ENCODE measurements at places on chromosomes 5 and 9.
A peak's percentile ranks its signal among the peaks of the same experiment; 100 is the strongest.

- no peak for DNase-seq
Measured at GRCh38 chr5:160805376-160805775, 46.6 kb downstream of the ATP10B start.

- DNase-seq = no peak
Measured at GRCh38 chr5:664994-665360, 28.2 kb downstream of the TPPP start.

DNA sequence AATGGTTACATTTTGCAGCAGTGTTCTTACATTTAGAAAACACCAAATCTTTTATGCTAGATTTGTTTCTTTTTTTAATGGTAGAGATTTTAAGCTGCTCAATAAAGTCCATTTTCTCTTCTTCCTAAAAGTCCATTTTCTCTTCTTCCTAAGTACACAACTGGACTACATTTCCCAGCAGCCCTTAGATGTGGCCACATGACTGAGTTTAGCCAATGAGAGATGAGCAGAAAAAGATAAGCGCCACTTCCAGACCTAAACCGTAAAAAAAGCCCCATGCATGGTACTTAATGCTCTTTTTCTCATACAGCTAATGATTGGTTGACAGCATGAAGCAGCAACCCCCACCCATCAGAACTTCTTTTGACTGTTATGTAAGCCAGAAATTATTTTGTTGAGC, 206.7 kb downstream of the FAM114A2 start:
- peak; percentile 59 for DNase-seq

- no peak for DNase-seq
Measured at GRCh38 chr5:34900652-34901051, 14.7 kb downstream of the RAD1 start.

DNA sequence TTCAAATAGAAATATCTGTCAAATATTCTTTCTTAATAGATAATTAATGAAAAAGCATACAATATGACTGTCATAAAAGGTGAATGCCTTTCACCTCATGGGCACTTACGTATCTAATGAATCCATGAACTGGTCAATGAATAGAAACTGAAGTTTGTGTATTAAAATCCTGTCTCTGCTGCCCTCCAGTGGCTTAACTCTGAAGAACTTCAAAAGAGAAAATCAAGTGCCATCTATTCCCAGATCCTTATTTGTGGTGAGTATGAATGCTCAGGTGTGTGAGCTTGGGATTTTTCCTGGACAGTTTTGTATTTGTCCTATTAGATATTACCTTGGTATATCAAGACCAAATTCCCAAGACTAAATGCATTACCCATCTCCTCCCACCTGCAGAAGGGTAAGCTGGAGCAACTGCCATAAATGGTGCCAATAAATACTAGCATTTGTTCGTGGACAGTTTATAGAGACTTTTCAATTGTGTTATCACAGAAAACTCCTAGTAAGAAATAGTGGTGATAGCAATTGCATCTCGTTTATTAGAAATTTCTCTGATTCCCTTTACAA, 44.0 kb upstream of the SVEP1 start:
- DNase-seq = peak; percentile 75

DNA sequence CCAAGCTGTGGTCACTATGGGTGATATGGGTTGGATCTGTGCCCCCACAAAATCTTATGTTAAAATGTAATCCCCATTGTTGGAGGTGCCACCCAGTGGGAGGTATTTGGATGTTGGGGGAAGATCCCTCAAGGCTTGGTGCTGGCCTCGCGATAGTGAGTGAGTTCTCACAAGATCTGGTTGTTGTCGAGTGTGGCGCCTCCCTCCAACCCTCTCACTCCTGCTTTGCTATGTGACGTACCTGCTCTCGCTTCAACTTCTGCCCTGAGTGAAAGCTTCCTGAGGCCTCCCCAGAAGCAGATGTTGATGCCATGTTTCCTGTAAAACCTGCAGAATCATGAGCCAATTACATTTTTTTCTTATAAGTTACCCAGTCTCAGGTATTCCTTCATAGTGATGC, 35.5 kb downstream of the UGT3A2 start:
- no peak for DNase-seq

DNA sequence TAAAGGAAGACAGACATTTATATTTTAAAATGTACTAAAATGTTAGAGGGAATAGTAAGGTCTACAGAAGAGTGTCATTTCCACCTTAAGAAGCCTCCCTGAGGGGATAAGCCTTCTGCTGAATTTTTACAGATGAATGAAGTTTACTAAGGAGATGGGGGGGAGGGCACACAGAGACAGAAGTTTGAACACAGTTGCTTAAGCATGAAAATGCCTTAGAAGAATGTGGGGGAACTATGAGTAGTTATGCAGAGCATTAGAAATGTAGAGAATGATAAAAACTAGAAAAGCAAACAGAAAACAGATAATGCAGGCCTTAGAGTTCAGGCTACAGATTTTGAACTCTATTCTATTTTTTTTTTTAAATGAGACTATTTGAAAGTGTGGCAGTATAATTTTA, 232.2 kb upstream of the VLDLR start:
- DNase-seq = no peak

DNA sequence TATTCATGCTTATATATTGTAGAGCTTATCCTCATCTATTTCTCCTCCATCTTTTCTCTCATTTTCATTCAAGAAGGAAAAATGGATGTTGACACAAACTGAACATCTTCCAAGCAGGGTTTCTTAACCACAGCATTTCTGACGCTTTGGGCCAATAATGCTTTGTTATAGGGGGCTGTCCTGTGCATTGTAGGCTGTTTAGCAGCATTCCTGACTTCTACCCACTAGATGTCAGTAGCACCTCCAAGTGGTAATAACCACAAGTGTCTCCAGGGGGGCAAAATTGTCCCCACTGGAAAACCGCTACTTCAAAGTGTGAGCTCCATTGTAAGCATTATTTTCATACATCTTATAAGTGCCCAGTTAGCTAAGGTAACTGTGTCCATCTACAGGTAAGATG, 2.6 kb upstream of the TXNDC8 start:
- DNase-seq = peak; percentile 57

DNA sequence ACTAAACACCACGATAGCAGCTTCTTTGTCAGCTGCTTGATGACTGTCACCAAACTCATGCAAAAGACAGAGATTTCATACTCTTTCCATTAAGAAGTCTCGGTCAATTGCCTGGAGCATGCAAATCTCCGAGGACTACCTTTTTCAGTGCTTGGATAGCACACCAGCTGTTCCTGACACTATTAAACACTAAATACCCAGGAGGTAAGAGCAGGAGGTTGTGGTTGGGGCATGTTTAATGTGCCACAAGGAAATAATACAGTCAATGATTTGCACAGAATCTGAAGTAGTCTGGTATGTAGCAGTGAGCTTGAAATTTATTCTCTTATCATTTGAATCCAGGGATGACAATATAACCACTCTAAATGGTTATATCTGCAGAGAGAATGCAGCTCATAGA, 996.2 kb downstream of the CDH12 start:
- DNase-seq = no peak

- no peak for DNase-seq
Measured at GRCh38 chr5:15844253-15844652, 335.3 kb downstream of the MARCHF11 start.

GRCh38 chr9:86282979-86283535, 719 bp upstream of the ISCA1 start:
- DNase-seq = peak; percentile 89

DNA sequence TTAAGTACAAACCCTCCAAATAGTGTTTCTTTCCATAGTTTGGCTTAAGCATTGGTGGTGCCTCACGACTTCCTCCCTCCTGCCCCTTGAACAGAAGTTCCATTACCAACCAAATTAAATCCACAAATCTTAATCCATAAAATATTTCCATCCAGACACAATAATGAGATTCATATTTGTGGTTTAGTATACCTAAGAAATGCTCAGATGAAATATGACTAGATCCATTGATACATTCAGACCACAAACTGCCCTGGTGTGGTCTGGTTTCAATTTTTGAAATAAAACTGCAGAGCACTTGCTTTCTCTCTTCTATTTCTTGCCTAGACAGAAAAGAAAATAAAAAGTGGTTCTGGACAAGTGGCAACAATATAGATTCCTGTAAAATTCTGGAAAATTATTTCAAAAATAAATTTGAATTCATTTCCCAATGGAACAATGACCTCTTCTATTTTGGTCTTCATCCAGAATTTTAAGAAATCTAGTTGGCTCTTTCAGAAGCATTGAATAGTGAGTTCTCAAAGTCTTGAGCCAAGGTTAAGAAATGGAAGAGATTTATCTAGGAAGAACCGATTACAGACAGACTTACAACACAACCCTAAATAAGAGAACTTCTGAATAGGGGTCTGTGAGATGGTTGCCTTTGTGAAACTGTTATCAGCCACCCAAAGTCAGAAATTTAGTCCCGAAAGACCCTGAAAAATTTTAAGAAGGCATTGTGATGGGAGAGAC, 14.0 kb downstream of the TNC start:
- DNase-seq = no peak

DNA sequence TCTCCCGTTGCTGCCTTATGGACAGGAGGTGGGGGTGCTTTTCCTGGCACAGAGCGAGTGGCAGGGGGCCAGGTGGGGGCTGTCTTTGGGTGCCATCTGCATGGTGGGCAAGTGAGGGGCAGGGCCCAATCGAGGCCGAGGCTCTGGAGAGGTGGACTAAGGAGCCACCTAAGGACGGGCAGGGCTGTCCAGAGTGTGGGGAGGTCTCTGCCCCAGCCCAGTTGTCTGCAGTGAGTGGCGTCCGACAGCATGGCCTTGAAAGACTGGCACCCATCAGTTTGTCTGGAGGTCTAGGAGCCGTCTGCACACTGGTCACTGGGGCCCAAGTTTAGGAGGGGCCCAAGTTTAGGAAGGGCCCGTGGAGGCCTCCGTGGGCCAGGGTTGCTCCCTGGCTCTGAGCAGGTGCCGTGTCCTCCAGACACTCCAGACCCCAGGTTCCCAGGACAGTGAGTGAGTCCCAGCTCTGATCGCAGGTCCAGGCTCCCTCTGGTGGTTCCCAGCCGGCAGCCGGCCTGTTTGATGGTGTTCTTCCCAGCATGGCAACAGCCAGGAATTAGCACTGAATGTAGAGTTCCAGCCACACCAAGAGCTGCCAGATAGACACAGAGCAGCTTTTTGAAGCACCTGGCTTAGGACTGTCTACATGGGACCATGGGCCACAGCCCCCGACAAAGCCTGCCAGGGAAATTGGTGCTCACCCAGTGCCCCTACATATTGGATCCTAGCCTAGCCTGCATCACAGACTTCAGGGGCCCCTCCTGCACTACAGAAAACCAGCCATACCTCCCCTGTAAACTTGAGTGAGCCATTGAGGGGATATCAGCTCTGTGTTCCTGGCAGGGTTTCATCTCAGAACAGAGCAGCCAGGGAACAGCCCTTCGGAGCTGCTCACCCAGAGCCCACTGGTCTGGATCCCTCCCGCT, 120.9 kb downstream of the WNK2 start:
- DNase-seq = peak; percentile 52

DNA sequence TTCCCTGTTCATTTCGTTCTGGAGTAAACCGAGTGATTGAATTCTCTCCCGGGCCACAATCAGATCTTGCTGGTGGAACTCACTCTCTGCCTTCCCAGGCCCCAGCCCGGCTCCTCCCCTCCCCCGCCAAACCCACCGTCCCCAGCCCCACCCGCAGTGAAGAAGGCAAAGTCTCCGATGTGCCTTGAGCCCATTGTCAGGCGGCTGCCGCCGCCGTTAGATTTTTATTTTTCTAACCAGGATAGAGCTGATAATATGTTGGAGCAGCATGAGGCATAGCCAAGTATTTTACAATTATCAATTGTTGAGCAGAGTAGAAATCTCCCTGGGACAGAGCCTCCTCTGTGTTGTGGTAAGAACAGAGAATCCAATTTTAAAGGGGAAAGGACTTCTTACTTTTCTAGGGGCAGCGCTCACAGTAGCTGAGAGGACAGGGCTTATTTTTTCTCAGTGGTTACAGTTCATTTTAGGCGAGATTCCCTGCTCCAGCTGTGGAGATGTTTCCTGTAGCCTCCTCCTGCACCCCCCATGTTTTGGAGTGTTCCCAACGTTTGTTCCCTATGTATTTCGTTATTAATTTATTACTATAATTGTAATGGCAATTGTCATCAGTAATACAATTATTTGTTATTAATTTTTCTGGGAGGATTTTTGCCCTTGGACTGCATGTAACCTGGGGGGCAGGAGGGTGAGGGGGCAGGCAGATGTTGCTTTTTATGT, 1.3 kb downstream of the PSAT1 start:
- DNase-seq = peak; percentile 41

- no peak for DNase-seq
Measured at GRCh38 chr5:74409712-74410111, 230.8 kb downstream of the ENC1 start.

- peak; percentile 28 for DNase-seq
Measured at GRCh38 chr5:74594137-74595040, 46.1 kb downstream of the ENC1 start.

- DNase-seq = no peak
Measured at GRCh38 chr5:139103762-139104161, 94.4 kb downstream of the SIL1 start.

- DNase-seq = peak; percentile 73
Measured at GRCh38 chr9:37575921-37576721, at the start of gene FBXO10. Gene FBXO10, minus strand, starts transcription at chr9:37576380. Its CDS starts 34,612 bp downstream, at chr9:37541768.

DNA sequence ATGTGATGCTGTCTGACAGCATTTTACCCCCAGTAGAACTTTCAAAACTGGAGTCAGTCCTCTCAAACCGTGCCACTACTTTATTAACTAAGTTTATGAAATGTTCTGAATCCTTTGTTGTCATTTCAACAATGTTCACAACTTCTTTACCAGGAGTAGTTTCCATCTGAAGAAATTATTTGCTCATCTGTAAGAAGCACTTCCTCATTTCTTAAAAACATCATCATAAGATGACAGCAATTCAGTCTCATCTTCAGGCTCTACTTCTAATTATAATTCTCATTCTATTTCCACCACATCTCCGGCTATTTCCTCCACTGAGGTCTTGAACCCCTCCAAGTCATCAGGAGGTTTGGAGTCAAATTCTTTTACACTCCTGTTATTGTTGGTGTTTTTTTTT, 2.3 kb upstream of the TAS2R1 start:
- DNase-seq = no peak

GRCh38 chr9:93228030-93228429, 44.1 kb downstream of the WNK2 start:
- DNase-seq = no peak

DNA sequence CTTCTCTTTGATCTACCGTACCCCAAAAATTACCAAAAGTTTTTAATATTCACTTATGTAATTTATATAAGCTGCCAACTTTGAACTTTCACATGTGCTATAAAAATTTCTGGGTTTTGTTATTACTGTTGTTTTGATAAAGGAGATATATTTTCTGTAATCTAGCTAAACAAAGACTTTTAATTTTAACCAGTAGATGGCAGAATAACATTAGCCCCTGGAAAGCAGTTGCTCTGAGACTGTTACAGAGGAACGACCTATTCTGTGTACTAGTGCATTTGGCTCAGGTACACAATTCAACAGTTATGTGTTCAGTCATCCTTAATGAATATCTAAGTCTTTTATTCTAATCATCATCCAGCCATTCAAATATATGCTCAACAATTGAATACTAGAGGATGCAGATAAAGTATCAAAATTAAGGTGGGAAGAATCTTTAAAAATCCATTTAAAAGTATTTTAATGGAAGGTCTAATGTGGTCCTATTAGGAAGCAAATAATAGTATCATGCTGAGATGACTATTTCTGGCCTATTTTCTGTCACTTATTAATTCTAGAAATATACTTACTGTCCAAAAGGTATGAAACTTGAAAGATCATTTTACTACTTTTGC, 8.6 kb downstream of the KLHL9 start:
- DNase-seq = peak; percentile 83

GRCh38 chr5:73419465-73420390, 28.8 kb downstream of the FOXD1 start:
- no peak for DNase-seq
